ENCODE measurements at places on chromosomes 2 and 18.

DNA sequence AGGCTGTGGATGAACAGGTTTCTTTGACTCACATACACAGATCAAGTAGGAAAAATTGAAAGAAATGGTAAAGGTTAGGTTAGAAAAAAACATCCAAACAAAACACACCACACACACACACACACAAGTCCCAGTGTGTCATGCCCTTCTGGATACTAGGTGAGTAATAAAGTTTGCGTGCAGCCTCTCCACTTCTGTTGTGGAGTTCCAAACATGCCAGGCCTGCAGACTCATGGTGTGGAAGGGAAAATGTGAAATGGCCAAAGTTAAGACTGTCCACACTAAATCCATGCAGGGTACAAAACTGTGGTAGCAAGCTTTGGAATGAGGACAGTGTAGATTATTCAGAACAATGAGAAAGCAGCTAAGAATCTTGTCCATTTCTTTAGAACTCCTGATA, 114.6 kb downstream of the IKZF2 start:
- peak; percentile 31 for DNase-seq

GRCh38 chr18:45168866-45169600, 446.2 kb upstream of the SLC14A2 start:
- DNase-seq: peak; percentile 60

DNA sequence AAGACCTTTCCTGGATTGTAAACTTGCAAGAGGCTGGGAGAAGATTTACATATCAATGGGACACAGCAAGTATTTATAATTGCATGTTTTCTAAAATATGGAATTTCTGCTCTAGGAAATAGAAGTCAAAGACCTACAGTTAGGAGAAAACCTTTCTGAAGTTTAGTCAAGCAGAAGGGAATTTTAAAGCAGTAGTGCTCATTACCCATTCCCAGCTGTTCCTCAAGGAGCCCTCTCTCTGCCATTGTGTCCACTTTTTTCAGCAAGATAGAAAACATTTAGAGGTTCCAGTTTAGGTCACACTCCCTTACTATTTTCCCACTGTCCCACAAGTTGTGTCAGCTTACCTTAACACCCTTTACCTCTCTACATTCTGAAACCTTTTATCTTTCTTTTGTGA, 584.0 kb upstream of the CHAC2 start:
- no peak for DNase-seq

DNA sequence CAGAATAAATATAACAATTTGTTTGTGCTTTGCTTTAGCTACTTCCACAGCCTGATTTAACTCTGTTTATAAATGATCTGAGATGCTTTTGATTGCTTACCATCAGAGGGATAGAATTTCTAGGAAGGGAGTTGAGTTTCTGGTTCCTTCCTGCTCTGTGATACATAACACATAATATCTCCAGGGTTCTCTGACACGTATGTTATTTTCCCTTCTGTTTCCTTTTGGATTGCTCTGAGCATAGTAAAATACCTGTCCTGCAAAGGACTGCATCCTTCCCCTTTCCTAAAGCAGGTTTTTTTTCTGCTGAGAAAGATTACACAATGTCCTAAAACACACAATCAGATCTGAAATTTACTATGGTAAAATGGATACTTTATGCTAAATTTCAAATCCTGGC, 76.1 kb downstream of the CABYR start:
- no peak for DNase-seq

DNA sequence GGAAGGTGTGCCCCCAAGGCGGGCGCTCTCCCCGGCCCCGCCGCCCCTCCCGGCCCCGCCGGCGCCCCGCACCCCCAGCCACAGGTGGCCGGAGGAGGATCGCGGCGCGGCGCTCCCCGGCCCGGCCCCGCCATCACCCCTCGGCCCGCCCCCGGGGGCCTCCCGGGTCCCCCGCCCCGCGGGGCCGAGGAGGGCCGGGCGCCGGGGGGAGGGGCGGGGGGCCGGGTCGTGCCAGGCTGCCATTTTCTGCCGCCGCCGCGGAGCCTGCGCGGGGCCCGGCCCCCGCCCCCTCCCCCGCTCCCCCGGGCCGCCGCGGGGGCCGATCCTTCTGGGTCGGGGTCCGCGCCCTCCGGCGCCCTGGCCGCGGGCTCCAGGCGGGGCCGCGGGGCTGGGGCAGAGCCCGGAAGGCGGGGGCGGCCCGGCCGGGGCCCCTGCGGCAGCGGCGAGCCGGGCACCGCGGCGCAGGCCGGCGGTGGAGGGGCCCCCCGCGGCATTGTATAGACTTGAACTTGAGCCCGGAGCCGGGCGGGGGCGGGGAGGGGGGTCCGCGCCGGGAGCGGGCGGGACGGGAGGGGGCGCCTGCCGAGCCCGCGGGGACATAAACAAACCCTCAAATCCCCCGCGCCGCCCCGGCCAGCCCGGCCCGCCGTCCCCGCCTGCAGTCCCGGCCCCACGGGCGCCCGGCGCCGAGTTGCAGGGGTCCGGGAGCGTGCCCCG, 556 bp downstream of the DNMT3A start:
- no peak for DNase-seq

- DNase-seq: no peak
These were observed 28.0 kb downstream of the KIF3C start for GRCh38 chr2:25954199-25954752.

- no peak for DNase-seq
These were observed at the start of gene RAB17 for GRCh38 chr2:237590272-237591140. Gene RAB17, minus strand, starts transcription at chr2:237590734. Its CDS starts 4,580 bp downstream, at chr2:237586154.

- DNase-seq: no peak
These were observed 35.2 kb downstream of the TMEM163 start for GRCh38 chr2:134683561-134684112.

GRCh38 chr2:70664525-70664924, 103.5 kb downstream of the ADD2 start:
- DNase-seq: no peak

DNA sequence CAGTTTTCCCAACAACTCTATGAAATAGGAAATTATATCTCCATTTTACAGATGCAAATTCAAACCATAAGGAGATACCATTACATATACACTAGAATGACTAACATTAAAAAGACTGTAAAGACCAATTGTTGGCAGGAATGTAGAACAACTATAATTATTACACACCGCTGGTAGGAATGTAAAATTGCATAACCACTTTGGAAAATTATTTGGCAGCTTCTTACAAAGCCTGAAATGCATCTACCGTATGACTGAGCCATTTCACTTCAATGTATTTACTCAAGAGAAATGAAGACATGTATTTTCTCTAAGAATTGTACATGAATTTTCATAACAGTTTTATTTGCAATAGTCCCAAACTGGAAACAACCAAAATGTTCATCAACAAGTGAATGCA, 189.1 kb upstream of the BCL2L11 start:
- peak; percentile 48 for DNase-seq

DNA sequence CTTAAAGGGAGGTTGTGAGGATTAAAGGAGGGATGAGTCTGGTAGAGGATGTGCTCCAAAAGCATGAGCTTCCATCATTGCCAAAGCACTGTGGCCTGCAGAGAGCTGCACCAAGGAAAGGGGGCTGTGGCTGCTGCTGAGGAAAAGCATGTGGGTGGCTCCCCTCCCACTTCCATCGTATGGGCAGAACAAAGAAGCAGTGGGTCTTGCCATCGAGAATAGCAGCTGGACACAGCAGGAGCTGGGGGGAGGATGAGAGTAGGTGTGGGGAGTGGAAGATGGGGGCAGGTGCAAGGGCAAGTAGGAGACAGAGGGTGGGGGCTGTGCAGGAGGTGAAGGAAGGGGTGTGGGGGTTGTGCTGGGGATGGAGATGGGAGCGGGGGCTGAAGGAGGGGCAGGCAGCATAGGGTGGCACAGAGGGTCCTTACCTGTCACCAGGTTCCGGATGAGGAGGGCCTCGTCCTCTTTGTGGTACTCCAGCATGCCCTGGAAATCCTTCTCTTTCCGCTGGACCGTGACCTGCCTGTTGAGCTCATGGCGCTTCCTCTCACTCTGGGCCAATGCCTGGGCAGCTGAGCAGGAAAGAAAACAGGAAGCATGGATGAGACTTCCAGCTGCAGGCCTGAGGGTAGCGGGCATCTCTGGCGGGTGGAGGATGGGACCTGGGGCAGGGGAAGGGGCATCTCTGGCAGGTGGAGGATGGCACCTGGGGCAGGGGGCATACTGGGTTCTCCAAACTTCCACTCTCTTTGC, 33.6 kb upstream of the ACAA2 start:
- DNase-seq: no peak

DNA sequence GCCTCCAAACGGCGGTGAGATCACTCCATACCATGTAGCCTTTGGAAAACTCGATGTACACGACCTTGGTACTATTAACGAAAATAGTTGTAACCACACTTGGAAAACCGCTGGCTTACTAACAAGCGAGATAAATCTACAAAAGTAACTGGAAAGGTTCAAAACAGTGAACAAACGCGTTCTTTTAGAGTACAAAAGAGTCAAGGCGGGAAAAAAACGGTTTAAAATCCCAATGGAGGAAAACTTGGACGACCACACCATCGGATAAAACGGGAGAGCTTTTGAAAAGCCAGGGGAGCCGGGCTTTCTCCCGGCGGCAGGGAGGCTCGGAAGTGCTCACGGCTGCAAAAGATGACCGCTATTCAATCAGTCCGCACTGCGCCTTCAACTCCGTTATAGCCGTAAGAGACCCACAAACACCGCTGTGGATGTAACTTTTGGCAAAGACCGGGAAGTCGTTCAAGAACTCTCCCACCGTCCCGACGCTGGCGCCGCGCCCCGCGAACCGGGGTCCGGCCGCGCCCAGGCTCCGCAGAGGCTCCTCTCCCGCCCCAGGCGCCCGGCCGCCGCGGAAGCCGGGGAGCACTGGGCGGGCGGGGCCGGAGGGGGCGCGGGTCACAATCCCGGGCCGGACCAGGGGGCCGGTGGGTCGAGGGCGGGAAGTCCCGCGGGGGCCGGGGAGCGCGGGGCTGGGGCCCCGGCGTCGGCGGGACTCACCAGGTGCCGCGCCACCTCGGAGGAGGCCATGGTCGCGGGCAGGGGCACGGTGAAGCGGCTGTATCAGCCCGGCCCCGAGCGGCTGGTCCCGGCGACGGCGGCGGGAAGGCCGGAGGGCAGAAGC, 465 bp downstream of the SEPTIN10 start:
- DNase-seq: peak; percentile 58

DNA sequence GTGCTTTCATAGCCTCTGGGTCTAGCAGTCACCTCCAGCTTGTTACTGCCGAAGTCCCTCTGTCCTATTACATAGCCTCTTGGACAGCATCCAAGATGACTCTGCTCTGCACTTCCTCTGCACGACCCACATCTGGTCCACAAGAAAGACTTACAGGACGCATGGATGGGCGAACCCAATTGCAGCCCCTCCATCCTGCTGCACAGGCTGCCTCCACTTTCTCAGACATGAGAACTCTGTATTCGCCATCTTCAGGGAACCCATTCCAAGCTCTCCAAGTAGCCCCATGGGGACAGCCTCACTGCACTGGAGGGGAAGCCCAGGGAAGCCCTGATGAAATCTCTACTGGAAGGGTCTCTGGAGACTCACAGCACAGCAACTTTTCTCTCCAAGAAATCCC, 172.1 kb downstream of the GFPT1 start:
- DNase-seq: peak; percentile 67

DNA sequence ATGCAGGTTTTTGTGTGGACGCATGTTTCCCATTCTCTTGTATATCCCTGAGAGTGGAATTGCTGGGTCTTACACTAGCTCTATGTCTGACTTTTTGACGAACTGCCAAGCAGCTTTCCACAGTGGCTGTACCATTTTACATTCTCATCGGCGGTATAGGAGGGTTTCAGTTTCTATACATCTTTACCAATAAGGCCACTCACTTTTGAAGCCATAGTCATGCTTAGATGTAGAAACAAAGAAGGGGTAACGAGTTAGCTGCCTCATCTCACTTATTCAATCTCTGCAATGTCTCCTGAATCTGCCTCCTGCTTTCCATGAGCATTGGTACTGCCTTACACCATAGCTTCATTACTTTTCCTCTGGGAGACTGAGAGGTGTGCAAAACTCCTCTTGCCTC, 47.4 kb downstream of the MMADHC start:
- DNase-seq: no peak

DNA sequence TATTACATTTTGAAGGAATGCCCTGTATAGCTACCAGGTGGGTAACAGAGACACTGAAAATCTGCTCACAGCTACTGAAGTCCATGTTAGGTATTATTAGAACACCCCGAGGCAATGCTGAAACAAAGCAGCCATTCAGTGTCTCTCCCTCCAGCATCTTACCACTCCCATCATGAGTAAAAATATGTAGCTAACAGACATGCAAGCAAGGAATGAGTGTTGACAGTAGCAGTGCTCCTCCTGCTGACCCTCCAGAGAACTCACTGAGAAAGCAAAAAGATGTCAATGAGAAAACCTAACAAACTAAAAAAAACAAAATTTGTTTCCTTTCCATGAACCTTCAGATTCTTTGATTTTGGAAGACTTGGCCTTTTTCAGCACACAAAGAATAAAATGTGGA, 393.9 kb downstream of the LRRTM1 start:
- DNase-seq: no peak

GRCh38 chr2:181483876-181484275, 26.7 kb downstream of the ITGA4 start:
- no peak for DNase-seq

DNA sequence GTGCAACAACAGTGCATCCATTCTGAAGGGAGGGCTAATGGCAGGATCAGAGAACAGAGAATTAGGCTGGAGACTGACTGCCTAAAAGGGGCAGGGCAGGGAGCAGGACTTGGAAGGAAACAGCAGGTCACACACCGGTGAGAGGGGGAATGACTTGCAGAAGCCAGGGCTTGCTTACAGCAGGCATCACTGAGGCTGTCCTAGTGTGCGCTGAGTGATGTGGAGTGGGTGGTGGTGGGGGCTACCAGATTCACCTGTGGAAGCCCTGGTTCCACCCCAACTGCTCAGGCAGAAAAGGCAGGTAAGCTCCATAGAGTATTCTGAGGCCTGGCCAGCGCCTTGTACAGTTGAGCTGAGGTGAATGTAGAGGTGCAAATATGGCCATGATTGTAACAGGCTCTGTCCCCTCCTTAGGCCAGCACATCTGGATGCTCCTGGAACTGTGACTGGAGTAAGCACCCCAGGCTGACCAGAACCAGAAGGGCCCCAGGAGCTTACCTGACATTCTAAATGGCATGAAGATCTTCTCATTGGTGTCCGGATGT, 49.4 kb downstream of the SFXN5 start:
- no peak for DNase-seq

- DNase-seq: no peak
These were observed 9.6 kb downstream of the GDF7 start for GRCh38 chr2:20676353-20677215.

GRCh38 chr2:171317492-171318125, 116.2 kb downstream of the METTL8 start:
- DNase-seq: no peak

- DNase-seq: no peak
These were observed 4.0 kb upstream of the RND3 start for GRCh38 chr2:150491430-150491829.

- no peak for DNase-seq
These were observed 63.5 kb downstream of the CNTNAP5 start for GRCh38 chr2:124088616-124089015.

GRCh38 chr2:238227587-238228032, 12.2 kb downstream of the HES6 start:
- no peak for DNase-seq
